Heart right ventricle (tissue), 16 donors: ENCODE measurements at places on chromosomes 1 and 21. TPM values are rescaled to one million over a fixed set of nuclear protein-coding genes. Genes with fewer than 3 reads are reported as not detected.

- no peak for DNase-seq
These were observed 262.4 kb downstream of the USP25 start for GRCh38 chr21:15992171-15992570.

DNA sequence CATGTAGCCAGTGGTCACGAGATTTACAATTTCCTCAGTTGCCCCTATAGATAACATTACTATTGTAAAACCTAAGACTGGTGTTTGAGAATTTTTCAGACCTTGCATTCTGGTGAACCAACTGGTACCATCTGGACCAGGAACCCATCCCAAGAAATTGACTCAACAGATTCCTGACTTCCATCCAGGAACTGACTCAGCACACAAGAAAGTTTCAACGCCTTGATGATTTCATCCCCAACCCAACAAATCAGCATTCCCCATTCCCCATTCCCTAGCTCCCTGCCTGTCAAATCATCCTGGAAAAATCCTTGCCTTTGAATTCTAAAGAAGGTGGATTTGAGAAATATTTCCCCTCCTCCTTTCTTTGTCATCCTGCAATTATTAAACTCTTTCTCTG is 529.8 kb upstream of the PRMT6 start:
- DNase-seq, result no peak

GRCh38 chr1:40132383-40133311 is 28.5 kb upstream of the RLF start:
- DNase-seq, result no peak

SGIP1 gene
- 3.0 TPM for total RNA-seq

LEMD1 gene
- total RNA-seq, result not detected

WNT9A gene
- total RNA-seq, result 12.6 TPM

DNA sequence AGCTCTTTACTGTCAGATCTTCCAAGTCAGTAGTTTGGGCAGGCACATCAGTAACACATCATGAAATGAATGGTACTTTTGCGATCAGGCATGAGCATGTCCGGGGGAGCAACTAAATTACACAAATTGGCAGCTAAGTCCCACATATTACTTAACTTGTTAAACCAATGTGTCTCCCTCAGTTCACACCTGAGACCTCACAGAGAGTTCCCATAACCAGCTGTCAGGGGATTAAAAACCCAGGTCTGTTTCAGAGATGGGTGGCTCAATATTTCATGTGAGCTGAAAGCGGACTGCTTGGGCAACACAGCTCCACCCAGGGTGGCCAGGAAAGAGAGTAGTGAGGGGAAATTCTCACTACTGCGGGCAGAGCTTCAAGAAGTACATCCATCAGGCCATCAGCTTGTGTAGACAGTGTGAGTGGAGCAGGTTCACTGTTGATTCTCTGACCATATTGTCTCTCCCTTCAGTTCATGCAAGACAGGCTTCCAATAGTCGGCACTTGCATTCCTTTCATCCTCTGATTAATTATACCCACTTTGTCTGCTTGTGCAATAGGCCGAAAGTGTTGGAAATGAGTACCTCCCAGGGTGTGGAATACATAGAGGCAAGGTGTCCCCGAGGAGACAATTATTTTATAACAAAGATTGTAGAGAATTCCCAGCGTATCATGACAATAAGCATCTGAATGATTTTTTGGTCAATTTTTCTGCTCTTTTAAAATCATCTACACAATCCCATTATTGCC is 139.9 kb downstream of the PTGER3 start:
- DNase-seq, result no peak

DNA sequence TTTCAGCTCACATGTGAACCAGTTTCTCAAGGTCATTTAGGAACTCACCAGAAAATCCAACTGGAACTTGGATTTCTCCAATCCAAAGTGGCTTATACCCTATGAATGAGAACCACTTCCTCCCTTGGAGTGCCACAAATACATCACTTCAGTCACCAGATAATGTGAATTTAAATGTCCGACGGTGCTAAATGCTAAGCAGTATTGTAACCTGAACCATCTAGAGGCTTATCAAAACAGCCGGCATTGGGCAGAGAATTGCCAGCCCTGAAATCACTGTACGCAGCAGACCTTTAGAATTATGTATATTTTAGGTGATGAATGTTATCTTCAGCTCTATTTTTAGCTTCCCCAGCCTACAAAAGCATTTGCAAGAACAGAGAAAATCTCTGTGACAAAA is 76.8 kb upstream of the COX20 start:
- no peak for DNase-seq

GRCh38 chr21:15206514-15206913 is 141.7 kb upstream of the NRIP1 start:
- no peak for DNase-seq

- no peak for DNase-seq
These were observed 179.8 kb downstream of the ST6GALNAC3 start for GRCh38 chr1:76254104-76255030.

CLDN19 gene
- not detected for total RNA-seq

AK5 gene
- 0.79 TPM for total RNA-seq

DNA sequence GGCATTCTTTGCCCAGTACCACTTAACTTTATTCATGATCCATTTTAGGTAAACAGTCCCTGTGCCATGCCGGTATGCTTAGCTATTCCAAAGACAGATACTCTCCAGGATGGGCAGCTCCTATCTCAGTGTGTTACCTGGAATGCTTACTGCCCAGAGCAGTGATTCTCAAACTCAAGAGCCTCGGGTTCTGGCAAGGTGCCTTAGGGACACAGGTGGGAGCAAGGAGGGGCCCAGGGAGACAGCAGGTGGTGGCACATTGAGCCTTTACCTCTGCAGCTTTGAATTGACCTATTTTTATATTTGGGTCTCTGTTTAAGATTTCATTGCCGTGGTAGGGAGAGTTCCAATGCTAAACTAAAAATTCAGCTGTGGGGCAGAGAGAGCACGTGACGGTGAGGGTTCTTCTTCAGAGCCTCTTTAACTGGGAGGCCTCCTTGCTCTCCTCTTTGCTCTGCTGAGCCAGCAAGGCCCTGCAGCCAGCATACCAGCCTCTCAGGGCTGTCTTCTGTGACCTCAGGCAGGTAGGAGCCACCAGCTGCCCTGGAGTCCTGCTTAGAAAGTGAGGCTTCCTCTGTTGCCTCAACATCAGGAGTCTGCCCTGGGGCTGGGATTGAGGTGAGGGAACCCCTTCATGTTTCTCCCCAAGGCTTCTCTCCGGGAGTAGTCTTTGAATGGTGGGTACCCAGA is 20.2 kb downstream of the PHGDH start:
- no peak for DNase-seq

- no peak for DNase-seq
These were observed 165.7 kb upstream of the SGIP1 start for GRCh38 chr1:66368261-66368660.

ABCA4 gene
- 0.05 TPM for total RNA-seq

ECM1 gene
- total RNA-seq, result 18.8 TPM

CYP2J2 gene
- 146 TPM for total RNA-seq

GRCh38 chr1:107362468-107363140 is 221.8 kb downstream of the NTNG1 start:
- DNase-seq, result no peak

DNA sequence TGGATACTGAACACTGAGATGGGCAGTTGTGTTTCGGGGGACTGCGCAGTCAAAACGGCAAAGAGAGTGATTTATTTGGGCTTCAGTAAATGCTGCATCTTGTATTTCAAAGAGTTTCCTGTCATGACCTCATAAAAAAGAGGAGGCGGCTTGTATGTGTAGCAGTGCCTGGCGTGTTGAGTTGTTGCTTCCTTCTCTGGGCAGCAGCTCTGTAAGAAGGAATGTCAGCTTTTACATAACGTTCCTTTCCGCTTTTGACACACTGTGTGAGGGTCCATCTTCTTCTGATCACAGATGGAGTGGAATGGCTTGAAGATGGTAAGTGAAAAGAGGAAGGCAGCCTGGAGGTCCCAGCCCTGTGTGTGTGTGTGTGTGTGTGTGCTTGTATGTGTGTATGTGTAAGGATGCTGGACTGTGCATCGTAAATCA is 941 bp downstream of the ELAVL4 start:
- DNase-seq, result no peak

SYDE2 gene
- 21.3 TPM for total RNA-seq

DNA sequence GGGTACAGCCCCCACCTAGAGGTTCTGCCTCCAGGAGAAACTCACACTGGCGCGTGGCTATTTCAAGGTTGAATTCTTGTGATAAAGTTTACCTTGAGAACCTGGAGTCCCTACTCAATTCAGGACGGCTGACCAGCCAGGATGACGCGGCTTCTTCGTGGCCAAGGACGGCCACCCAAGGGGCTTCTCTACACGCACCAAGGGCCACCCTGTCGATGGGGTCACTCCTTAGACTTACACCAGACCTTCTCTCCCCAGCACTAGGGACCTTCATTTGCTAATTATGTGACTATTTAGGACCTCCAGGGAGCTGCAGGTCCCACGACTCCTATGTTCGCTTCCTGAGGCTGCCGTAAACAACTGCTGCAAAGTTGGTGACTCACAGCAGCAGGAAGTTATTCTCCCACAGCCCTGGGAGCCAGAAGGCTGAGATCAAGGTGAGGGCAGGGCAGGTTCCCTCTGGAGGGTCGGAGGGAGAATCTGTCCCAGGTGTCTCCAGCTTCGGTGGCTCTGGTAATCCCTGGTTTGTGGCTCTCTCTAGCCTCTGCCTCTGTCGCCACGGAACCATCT is 135.9 kb downstream of the NPHP4 start:
- no peak for DNase-seq

TSSK3 gene
- 5.8 TPM for total RNA-seq

AMY1B gene
- total RNA-seq, result not detected

- DNase-seq, result peak; percentile 71
These were observed 255.9 kb downstream of the HHAT start for GRCh38 chr1:210584439-210585113.

DNA sequence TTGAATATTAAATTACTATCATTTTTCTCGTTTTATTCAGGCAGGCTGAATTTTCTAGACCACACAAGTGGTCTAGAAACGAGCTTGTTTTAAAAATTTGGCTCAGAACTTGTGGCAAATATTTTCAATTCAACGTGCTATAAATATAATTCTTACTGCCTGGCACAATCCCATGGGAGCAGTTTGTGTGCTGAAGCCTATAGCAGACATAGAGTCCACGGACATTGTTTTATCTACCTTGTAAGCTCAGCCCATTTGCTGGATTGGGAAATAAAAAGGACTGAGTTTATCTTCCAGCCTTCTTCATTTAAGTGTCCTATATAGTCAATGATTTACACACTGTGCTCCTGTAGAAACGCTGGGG is 103.4 kb downstream of the ZBTB18 start:
- no peak for DNase-seq

NECTIN4 gene
- total RNA-seq, result not detected

CYP4B1 gene
- 1.2 TPM for total RNA-seq

CHRM3 gene
- not detected for total RNA-seq

DNA sequence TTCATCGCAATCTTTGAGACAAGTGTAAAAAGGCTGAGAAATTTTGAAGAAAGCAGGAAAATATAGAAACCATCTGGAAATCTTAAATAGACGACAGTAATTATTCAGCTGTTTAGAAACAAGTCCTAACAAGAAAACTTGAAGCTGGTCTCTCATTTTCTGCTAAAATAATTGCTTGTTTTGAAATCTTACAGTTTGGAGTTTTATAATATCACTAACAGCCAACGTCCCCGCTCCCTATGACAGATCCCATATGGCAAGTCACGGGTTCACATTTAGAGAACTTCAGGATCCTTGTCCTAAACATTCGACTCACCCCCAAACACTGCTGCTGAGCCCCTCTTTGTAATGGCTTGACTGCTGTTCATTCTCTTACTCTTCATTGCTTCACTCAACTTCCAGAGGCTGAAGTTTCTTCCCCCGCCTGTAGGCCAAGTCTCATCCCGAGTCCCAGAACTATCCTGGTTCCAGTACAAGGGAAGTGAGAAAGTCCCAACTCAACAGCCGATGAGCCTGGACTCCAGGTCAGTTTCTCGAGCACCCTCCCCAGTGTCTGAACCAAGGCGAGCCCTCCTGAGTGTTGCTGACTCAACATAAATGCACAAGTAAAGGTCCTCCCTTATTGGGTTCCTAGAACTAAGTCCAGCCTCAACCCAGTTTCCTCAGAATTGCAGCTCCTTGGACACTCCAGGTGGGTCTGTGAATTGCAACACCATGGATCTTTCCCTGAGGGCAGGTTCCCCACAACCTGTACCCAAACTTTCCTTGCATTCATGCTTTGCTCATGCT is 93.4 kb upstream of the BACE2 start:
- no peak for DNase-seq

GRCh38 chr1:205416322-205416721 is 5.5 kb downstream of the LEMD1 start:
- DNase-seq, result no peak

PRDM16 gene
- total RNA-seq, result 12.6 TPM

DNA sequence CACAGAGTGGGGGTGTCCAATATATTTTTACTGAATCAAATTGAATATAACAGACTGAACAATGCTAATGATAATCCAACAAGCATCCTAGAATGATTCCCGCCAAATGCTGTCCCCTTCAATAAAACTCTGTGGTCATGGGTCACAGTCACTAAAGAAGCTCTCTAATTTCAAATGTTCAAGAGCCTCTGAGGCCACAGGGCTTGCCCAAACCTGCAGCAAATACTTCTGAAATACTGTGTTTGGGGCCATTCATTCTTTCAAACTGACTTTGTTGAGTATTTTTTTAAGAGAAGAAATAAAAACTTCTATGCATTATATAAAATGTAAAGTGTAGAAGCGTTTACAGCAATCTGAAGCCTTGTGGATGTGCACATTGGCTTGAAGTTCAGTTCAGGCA is 7.6 kb upstream of the BEND5 start:
- DNase-seq, result no peak

SPRR5 gene
- total RNA-seq, result not detected

- DNase-seq, result no peak
These were observed 105.0 kb upstream of the SAMD11 start for GRCh38 chr1:818618-819291.
